Stimulated activated CD8-positive, alpha-beta memory T cell treated with anti-CD3 and anti-CD28 coated beads, Interleukin-12 subunit alpha, Interleukin-12 subunit beta, amount 100 ng/mL, for 4 hours (primary cell): ENCODE measurements at places on chromosomes 6 and 20.

DNA sequence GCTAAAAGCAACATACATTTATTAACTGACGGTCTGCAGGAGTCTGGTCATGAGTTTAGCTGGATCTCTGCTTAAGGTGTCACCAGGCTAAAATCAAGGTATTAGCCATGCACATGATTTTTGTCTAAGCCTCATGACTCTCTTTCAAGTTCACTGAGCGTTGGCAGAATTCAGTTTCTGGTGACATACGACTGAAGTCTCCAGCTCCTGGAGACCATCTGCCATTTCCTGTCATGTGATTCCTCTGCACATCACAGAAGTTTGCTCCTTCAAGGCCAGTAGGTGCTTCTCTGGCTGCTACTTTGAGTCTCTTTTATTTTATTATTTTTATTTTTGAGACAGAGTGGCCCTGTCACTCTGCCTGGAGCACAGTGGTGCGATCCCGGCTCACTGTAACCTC is 148.4 kb upstream of the EYA4 start:
- DNase-seq, result no peak

GRCh38 chr20:62682912-62683517 is 25.6 kb upstream of the NTSR1 start:
- no peak for DNase-seq

GRCh38 chr6:93701526-93701925 is 282.2 kb upstream of the EPHA7 start:
- no peak for DNase-seq

- no peak for DNase-seq
Measured at GRCh38 chr6:129050086-129050485, 167.1 kb downstream of the LAMA2 start.

- DNase-seq, result no peak
Measured at GRCh38 chr6:80148220-80148619, 41.7 kb downstream of the BCKDHB start.

DNA sequence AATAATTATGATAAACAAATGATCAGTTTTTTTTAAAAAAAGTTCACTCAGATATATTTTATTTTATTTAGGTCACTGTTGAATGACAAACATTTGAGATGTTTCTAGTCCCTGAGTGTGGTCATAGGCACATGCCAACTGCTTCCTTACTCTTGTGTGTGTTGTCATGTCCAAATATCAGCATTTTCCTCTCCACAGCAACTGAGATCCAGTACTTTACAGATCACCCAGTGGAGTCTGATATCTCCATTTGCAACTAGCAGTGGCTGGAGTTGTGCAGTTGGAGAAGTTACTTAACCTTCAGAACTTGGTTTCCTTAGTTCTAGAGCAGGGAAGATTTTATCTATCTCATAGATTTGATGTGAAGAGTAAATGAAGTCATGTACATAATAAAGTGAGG is 101.3 kb downstream of the MYB start:
- DNase-seq, result no peak

DNA sequence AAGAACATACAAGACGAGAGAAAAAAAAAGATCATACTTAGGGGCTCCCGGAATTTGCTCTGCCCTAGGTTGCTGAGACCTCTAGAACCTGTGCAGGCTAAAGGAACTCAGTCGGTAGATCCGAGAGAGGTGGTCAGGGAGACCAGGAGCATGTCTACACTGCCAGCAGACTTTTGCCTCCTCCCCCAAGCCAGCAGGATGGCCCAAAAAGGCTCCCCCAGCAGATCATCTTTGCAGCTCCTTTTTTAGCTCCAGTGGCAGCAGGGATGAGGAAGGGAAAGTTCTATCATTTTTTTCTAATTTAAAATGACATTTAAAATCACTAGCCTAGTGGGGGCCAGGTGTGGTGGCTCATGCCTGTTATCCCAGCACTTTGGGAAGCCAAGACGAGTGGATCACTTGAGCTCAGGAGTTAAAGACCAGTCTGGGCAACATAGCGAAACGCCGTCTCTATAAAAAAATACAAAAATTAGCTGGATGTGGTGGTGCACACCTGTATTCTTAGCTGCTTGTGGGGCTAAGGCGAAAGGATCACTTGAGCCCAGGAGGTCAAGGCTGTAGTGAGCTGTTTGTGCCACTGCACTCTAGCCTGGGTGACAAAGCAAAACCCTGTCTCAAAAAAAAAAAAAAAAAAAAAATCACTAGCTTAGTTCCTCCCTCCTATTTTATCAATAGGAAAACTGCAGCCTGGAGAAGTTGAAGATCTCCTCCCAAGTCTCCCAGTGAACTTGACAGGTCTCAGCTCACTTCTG is 69.3 kb upstream of the MYL9 start:
- DNase-seq, result no peak

DNA sequence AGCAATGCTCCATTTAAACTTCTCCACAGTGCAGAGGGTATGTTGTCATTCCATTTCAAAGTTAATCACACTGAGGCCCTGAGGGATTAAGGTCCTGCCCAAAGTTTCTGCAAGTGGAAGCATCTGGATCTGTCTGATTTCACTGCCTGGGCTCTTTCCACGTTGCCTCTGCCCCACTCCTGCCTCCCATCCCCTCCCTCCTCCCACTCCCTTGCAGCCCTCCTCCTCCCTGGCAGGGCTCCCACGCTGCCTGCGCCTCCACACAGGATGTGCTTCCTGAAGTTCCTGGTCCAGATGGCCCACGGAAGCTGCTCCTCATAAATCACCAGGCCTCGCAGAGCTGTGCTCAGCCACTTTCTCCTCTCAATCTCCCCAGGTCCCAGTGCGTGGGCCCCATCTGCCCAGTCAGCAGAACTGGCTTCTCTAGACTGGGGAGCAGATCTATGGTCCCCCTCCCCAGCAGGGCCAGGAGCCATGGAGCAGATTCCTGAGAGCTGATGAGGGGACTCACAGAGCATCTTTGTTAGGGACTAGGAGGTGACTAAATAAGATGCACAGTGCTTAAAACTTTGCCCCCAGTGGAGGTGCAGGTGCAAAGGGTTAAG is 65.4 kb upstream of the MAFB start:
- no peak for DNase-seq

DNA sequence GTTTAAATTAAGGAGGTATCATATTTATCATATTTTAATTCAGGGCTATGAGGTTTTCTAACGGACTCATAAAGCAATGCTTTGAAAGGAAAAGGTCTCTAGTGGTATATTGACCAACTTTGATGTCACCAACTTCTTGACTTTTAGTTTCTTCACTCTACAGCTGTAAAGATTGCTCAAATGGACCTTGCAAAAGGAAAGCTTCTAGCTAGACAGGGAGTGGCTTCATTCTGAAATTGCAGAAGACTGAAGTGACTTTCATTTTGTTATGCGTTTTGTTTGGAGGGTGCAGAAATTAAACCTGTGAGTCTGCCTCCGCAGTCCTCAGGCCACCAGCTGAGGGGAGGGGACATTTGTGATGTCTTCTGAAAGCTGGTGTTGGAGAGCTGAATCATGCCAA is 95.7 kb downstream of the SLC24A3 start:
- no peak for DNase-seq
